ENCODE measurements at places on chromosomes 16 and 17.

DNA sequence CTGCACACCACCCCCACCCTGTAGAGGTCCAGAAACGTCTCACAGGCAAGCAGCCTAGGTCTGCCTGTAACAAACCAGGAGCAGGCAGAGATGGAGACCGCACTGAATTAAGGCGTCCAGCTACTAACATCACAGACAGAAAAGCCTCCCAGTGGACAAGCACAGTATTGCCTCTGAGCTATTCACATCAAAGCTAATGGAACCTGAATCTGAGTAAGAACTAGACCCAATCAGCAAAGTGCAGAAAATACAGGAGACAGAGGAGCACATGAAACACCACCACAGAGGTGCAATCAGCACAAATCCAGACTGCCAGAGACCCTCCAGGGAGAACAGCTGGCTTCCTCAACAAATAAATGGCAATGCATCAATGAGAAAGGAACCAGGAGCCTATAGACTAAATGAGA, 22.2 kb upstream of the PEMT start:
- peak; percentile 54 for DNase-seq

GRCh38 chr16:86818671-86819532, 240.6 kb downstream of the FOXL1 start:
- DNase-seq, result no peak

DNA sequence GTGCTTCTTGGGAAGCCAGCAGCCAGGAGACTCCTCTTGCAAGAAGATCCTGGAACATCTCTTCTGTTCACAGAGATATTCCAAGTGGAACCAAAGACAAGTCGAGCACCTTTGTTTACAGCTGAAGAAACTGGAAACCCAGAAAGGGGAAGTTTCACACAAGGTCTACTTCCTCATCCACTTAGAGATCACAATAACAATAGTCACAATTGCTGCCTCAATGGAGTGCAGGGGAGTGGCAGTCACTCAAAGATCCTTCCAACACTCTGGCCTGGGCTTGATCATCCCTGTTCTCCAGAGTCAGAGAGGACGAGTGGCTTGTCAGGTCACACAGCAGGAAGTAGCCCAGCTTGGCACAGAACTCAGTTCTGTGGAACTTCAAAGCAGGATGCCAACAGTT, 46.9 kb upstream of the SIAH1 start:
- peak; percentile 1 for DNase-seq

DNA sequence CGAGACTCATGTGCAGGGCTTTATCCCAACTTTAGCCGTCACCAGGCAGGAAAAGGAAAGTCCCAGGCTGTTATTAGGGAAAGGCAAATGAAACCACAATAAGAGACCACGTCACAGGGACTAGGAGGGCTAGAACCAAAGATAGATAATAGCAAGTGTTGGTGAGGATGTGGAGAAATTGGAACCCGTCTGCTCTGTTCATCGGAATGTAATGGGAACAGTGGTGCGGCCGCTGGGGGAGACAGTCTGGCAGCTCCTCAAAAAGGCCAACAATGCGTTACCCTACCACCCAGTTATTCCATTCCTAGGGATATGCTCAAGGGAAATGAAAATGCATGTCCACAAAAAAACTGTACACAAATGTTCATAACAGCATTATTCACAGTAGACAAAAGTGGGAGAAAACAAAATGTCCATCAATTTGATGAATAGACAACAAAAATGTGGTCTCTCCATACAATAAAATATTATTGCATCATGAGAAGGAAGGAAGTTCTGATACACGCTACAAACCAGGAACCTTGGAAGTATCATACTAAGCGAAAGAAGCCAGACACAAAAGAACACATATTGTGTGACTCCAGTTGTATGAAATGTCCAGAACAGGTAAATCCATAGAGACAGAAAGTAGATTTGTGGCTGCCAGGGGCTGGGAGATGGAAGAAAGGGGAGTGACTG, 19.5 kb upstream of the USP10 start:
- no peak for DNase-seq

- no peak for DNase-seq
Observed at GRCh38 chr16:87464691-87465300, 28.0 kb downstream of the ZCCHC14 start.

DNA sequence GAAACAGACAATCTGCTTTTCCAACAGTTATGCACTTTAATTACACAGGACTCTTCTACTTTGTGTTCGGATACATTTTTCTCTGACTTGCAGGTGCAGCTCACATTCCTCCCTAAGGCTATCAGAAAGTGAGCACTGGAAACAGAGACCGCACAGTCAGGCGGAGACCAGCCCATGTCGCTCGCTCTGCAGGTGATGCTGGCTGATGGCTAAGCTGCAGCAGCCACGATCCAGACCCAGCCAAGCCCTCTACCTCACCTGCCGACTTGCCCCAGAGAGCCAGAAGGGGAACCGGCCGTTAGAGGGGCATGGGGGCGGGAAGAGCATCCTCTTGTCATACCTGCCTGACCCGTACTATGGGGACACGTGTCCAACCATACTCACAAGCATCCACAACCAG, 33.8 kb downstream of the MAP1LC3B start:
- DNase-seq, result no peak

- no peak for DNase-seq
Observed at GRCh38 chr17:5705081-5705875, 121.0 kb upstream of the NLRP1 start.

GRCh38 chr17:43774304-43775250, 4.2 kb downstream of the DUSP3 start:
- DNase-seq, result no peak

DNA sequence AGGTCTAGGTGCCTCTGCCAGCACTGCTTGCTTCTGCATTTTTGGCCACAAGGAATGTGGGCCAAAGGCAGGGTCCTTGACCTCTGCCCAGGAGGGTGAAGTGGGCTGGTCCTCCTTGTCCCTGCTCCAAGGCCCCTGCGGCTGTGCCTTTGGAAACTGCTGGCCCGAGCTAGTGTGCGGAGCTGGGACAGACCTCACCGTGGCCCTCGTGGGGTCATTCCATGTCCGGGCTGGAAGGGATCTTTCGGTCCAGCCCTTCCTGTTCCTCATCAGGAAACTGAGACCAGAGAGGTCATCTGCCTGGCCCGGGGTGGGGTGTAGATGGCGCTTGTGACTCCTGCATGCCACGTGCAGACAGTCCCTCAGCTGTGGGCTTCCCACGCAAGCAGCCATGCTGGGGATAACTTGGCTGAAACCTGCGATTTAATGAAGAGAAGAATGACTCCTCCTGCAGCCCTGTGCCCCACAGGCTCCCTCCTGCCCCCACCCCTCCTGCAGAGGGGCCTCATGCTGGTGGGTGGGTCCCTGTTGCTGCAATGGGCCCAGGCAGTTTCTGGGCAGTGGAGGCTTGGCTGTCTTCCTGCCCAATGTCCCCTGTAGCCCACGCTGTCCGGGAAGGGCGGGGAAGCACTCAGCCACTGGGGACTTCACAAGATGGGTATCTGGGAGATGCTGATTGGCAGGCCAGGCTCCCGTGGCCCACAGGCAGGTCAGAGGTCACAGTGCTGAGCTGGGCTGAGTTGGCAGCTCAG, 245.2 kb downstream of the SEC14L1 start:
- no peak for DNase-seq

Measured in CD4-positive, alpha-beta T cell treated with Interleukin-12 subunit alpha and Interleukin-12 subunit beta, for 1 hour (primary cell).